GM12865 (cell line): ENCODE measurements at places on chromosomes 1 and 21.

- no peak for DNase-seq
Measured at GRCh38 chr1:198105185-198105584, 51.6 kb upstream of the NEK7 start.

- no peak for DNase-seq
Measured at GRCh38 chr1:180560868-180561600, 2.3 kb downstream of the OVAAL start.

GRCh38 chr1:24193046-24193445 lies 6.0 kb upstream of the IFNLR1 start:
- DNase-seq, result no peak

GRCh38 chr1:209134001-209134400 lies 449.5 kb upstream of the CAMK1G start:
- peak; percentile 83 for DNase-seq

DNA sequence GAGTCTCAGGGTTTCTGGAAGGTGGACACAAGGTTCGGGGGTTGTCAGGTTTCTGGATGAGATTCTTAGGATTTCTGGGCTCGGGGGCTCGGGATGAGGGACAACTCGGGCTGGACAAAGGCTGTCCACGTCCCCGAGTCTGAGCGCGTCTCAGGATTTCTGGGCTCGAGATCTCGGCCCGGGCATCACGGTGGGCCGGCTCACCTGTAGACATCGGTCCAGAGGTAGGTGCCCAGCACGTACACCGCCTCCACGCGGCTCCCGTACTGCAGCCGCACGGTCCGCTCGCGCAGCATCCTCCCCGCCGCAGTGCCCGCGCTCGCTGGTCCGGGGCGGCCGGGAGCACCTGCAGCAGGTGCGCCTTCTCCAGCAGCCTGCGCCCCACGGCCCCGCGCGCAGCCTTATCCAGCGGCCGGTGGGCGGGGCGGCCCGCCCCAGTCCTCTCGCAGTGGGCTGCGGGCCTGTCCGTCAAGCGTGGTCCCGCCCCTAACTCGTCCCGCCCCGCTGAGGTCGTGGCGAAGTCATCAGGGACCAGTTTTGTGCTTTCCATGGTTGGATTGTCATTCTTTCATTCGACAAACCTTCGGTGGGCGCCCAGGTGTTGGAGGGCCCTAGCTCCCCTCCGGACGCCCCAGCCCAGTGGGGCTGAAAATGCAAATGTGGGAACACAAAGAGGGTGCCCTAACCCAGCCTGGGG lies at the start of gene PADI2:
TSS of gene PADI2 (minus strand) at position 376 of the 697 bp plus-strand sequence. CDS start at position 296, 80 bp downstream.
- peak; percentile 72 for DNase-seq

GRCh38 chr1:92663775-92664174 lies 121.1 kb downstream of the EVI5 start:
- no peak for DNase-seq

GRCh38 chr21:24577301-24577700 lies 1030.0 kb downstream of the MRPL39 start:
- DNase-seq, result no peak

DNA sequence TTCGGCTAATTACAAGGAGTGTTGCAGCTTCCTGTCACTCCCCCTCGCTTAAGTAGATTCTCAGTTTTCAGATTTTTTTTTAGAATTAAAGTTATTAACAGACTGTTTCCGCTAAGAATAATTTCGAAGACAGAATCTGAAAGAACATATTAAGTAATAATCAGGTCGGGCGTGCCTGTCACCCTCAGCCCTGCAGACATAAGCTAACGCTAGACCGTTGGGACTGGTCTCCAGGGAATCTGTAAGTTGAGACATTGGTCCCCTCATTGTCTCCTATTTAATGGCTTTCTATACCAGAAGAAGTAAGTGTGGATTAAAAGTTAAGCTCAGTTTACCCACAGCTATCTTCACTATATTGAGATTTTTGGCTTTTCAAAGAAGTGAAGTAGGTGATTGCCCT lies 14.5 kb downstream of the NMNAT1 start:
- no peak for DNase-seq

- DNase-seq, result no peak
Measured at GRCh38 chr1:235087906-235088305, 40.7 kb downstream of the TOMM20 start.

GRCh38 chr1:201675143-201675542 lies 136.2 kb downstream of the NAV1 start:
- DNase-seq, result no peak

GRCh38 chr1:157658571-157658970 lies 42.0 kb downstream of the FCRL3 start:
- no peak for DNase-seq
